ENCODE measurements at places on chromosomes 6 and 20. TPM values are rescaled to one million over a fixed set of nuclear protein-coding genes. Genes with fewer than 3 reads are reported as not detected.

GRCh38 chr6:169204167-169204566, 49.5 kb downstream of the THBS2 start:
- no peak for DNase-seq

The MUC22 gene
- not detected for total RNA-seq

GRCh38 chr6:32857156-32857891, 3.3 kb downstream of the PSMB9 start:
- no peak for DNase-seq

DNA sequence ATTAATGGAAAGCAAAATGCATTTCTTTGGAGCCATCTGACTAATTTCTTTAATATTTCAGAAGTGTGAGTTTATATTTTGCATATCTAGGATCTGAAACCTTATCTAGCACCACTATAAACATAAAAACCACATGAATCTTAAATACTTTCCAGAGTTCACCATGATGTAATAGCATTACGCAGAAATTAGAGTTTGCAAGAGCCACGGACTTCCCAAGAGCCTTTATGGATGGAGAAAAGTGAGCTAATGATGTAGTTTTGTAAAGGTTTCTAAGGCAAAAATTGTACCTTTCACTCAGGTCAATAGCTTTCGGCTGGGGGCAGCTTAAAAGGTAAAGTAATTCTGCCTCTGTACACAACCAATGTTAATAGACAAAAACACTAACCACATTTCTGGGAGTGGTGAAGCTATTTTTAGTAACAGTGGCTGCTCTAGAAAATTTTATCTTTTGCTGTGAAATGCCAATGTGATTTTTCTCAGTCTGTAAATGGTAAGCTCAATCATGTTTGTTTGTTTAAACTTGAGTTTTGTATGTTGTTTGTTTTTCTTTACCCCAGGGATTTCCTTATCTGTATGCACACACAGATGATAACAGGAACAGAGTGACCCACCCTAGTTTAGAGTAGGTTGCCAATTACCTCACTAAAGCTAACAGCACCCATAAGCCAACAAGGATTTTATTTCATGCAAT, 80.5 kb downstream of the FILIP1 start:
- no peak for DNase-seq

The OR2B3 gene
- total RNA-seq, result not detected

GRCh38 chr6:87897663-87898062, 150.0 kb upstream of the SPACA1 start:
- no peak for DNase-seq

Measured in cardiac septum (tissue), 1 donor.